ENCODE measurements at places on chromosomes 6 and 20.

GRCh38 chr6:109336221-109336961, 45.9 kb downstream of the CD164 start:
- no peak for DNase-seq

DNA sequence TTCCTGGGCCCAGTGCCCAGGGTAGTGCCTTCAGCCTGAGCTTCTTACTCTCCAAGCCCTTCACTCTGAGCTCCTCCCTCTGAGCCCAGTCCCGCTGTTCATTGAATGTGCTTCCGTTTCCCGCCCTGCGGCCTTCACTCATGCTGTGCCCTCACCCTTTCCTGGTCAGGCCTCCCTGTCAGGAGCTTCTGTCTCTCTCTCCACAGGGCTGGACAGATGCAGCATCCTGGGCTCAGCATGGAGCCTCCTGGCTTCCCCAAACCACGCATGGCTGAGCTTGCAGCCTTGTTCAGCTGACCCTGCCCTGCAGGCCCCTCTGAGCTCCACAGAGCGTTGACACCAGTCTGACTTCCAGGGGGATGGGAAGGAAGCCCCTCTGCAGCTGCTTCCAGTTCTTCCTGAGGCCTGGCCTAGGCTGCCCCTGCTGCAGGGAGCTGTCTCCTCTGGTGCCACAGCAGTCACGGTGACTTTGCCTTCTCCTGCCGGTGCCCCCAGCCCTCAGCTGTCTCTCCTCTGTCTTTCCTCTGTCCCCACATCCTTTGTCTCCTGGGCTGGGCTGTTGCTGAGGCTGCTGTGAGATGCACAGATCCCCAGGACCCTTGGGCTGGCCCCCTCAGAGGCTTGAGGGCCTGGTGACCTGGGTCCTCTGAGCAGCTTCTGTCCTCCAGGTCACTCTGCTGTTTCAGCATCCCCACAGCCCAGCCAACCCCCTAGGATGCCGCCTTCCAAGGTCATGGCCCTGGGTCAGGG, 7.9 kb upstream of the MYT1 start:
- DNase-seq: no peak

DNA sequence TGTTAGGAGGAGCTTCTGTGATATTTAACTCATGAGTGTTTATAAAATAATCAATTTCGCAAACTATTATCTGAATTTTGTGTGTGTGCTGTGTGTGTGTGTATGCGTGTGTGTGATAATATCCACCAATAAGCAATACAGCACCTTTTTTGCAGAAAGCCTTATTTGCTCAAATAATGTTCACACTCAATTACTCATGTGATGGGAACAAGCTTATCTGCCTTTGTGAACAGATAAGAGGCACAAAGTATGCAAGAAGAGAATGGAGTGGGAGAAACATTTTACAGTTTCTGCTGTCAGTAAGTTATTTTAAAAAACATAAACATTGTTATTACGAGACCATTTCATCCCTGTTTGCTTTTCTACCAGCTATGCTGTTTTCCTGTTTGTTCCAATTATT, 36.7 kb upstream of the PTPRK start:
- DNase-seq: no peak

DNA sequence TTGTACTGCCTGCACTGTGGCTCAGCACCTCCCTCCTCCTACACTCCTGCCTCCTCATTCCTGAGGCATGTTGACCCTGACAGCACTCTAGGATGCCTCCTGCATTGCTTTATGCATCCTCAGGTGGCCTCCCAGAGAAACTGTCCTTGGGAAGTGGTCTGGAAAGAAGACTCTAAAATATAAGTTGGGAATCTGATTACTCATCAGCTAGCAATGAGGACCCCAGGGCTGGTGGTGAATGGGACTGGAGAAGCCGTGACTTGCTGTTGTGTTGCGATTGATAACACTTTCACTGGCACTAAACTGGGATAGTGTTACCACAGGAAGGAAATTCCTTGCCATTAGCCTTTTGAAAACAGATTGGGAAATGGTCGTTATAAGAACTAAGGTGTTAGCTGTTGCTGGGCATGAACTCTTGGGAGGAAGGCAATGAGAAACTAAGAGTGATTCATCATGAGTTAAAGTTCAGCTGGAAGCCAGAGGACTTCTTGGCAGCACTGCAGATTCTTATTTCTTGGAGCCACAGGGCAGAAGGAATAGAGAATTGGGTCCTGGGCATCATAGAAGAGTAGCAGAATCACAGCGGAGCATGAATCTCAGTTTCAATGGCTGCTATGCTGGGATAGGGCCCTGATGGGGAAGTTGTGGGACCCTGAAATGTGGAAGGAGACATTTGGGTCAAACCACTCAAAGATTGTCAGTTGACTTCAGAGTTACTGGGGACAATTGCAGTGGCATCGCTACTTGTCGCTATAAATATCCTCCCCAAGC, 10.1 kb upstream of the SIRPD start:
- no peak for DNase-seq

DNA sequence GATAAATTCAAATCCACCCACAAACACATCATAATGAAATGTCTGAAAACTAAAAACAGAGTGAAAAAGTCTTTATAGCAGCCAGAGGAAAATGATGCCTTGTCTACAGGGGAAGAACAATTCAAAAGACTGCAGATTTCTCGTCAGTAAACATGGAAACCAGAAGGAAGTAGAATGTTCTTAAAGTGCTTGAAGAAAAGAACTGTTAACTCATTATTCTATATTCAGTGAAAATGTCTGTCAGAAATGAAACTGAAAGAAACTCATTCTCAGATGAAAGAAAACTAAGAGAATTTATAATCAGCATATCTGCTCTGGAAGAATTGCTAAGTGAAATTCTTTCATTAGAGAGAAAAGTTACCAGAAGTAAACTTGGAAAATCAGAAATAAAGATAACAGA, 416.1 kb downstream of the TBC1D32 start:
- no peak for DNase-seq

DNA sequence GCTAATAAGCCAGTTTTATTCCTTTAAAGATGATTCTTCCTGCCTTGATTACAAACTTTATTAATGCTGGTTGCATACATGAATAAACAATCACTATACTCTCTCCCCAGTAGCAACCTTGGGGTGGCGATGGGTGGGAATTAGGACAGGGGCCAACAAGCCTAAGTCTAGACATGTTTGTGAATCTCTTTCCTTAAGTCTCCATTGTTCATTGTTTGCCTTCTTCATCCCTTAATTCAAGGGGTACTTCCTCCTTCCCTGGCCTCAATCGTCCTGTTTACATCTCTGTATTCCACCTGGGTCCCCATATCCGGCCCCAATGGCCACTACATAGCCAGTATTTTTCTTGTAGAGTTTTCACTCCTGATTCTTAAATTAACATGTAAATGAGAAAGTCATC, 66.0 kb downstream of the ARHGAP18 start:
- no peak for DNase-seq

GRCh38 chr6:109314313-109314712, 68.0 kb downstream of the CD164 start:
- DNase-seq: no peak

- DNase-seq: no peak
These were observed 69.2 kb downstream of the MYO6 start for GRCh38 chr6:75818098-75818855.
